ENCODE measurements at places on chromosomes 2 and 18.
A peak's percentile ranks its signal among the peaks of the same experiment; 100 is the strongest.

- peak; percentile 61 for DNase-seq
Observed at GRCh38 chr2:62304429-62305417, 108.8 kb downstream of the B3GNT2 start.

GRCh38 chr2:49577041-49577440 is 422.7 kb upstream of the FSHR start:
- no peak for DNase-seq

- DNase-seq = no peak
Observed at GRCh38 chr2:56099963-56100362, 83.8 kb upstream of the CCDC85A start.

DNA sequence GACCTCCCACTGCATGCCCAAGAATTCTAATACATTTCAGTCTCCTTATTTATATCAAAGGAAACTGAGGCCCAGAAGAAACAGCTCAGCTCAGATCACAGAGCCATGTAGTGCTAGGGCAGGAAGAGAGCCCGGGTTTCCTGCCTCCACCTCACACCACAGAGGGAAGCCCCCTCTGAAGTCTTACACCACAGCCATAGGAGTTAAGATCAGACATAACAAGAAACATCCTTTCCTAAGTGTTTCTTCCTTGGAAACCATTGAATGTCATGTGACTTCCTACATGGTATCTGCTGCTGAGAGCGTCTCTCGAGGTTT is 102.1 kb downstream of the MTCL1 start:
- no peak for DNase-seq

DNA sequence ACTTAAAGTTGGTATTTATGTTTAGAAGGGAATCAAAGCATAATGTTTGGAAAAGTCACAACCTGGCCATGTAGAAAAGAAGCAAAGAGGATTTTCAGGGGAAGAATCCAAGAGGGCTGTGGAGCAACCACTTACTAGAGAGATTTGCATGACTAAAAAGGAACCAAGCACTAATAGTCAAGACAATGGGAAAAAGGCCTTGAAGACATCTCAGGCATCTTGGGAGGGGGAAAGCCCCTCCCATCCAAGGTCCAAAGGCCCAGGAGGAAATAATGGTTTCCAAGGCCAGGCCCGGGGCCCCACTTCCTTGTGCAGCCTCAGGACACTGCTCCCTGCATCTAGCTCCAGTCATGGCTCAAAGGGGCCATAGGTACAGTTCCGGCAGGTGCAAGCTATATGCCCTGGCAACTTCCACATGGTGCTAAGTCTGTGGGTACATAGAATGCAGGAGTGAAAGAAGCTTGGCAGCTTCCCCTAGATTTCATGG is 128.1 kb downstream of the EIPR1 start:
- DNase-seq = no peak

DNA sequence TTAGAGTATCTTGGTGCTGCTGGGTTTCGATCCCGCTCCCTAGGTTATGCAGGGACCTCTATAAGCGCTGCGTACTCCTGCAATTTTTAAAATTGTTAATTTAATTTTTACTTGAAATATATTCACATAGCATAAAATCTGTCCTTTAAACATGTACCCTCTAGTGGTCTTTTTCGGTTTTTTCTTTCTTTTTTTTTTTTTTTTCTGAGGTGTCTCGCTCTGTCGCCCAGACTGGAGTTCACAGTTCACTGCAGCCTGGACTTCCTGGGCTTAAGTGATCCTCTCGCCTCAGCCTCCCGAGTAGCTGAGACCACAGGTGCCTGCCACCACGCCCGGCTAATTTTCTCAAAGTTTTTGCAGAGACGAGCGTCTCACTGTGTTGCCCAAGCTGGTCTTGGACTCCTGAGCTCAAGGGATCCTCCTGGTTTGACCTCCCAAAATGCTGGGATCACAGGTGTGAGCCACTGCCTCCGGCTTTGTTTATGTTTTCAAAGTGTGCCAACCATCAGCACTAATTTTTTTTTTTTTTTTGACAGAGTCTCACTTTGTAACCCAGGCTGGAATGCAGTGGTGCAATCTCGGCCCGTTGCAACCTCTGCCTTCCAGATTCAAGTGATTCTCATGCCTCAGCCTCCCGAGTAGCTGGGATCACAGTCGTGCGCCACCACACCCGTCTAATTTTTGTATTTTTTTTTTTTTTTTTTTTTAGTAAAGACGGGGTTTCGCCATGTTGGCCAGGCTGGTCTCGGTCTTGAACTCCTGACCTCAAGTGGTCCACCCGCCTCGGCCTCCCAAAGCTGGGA is 585 bp upstream of the MOB1A start:
- no peak for DNase-seq
